ENCODE measurements at places on chromosomes 5 and 9.

- DNase-seq: no peak
Observed at GRCh38 chr9:31519424-31519823, 865.0 kb upstream of the ACO1 start.

- DNase-seq: no peak
Observed at GRCh38 chr5:64344501-64344900, 161.3 kb upstream of the RGS7BP start.

GRCh38 chr5:149940941-149941644 is 3.5 kb downstream of the PDE6A start:
- DNase-seq: no peak

- no peak for DNase-seq
Observed at GRCh38 chr9:98854266-98854665, 46.8 kb downstream of the GALNT12 start.

GRCh38 chr9:4228606-4229005 is 71.3 kb downstream of the GLIS3 start:
- DNase-seq: no peak

DNA sequence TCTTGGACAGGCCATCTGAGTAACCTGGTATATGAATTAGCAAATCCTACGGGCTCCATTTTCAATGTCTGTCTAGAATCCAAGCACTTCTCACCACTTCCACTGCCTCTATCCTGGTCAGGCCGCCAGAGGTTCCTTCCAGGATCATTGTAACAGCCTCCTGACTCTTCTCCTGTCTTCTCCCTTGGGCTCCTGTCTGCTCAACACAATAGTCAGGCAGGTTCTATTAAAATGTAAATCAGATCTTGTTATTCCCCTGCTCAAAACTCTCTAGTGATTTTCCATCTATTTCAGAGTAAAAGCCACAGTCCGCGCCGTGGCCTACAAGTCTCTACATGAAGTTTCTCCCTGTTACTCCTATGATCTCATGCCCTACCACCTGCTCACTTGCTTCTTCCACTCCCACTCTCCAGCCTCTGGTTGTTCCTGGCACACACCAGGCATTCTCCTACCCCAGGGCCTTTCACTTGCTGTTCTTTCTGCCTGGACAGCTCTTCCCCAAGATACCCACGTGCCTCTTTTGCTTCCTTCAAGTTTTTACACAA is 21.7 kb downstream of the ZNF366 start:
- no peak for DNase-seq

GRCh38 chr5:163478126-163478981 is 17.9 kb downstream of the HMMR start:
- DNase-seq: no peak

DNA sequence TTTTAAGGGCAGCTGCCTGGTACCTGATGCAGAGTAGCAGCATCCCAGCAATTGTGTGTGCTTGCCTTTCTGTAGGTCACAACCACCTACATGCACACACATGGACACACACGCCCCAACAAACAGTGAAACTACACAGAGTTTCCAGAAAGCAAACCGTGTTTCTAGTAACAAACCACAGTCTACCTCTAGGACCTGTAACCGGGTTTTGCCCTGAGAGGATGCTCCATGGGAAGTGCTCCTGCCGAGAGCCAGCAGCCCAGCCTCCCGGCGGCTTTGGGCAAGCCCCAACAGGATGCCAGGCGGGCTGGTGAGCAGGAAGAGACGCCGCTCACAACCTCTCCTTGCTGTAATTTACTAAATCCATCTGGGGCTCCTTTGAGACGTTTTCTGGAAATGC is 4.1 kb upstream of the TCF7 start:
- no peak for DNase-seq

DNA sequence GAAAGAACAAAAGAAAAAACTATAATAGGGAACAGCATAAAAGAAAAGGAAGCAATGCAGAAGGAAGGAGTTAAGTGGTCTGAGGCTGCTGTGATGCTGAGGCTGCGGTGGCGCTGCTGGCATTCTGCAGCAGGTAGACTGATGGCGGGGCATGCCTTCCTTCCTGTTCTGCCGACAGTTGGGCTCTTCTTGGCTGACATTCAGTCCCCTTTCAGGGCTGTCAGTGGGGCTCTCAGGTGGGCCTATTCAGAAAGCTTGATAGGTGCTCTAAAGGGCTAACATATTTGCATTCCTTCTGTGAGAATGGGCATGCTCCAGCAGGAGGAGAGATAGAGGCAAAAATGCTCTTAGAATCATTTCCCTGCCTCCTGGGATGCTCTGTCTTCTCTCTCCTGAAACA is 5.1 kb upstream of the CLINT1 start:
- DNase-seq: no peak

DNA sequence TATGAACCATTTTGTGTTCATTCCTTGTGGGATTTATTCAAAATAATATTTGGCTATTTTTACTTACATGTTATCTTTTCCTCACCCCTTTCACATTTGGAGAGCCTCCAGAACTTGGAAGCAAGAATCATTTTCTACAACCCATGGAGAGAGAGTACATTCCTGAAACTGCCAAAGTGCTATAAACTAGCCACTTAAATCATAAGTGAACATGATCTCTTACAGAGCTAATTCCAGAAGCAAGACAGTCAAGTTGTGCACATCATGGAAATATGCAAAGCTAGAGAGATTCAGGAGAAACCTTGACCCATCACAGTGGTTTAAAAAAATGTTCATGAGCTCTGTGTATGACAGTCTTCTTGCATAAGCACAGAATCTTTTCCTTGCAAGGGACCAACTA is 883.6 kb upstream of the C9orf72 start:
- DNase-seq: no peak

GRCh38 chr5:40389591-40389990 is 290.1 kb upstream of the PTGER4 start:
- DNase-seq: no peak

GRCh38 chr5:148849461-148849860 is 23.1 kb downstream of the ADRB2 start:
- no peak for DNase-seq
